ENCODE measurements at places on chromosomes 6 and 20.

- DNase-seq = no peak
Observed at GRCh38 chr6:129030215-129030614, 147.3 kb downstream of the LAMA2 start.

- no peak for DNase-seq
Observed at GRCh38 chr20:37627060-37627766, 66.6 kb upstream of the CTNNBL1 start.

DNA sequence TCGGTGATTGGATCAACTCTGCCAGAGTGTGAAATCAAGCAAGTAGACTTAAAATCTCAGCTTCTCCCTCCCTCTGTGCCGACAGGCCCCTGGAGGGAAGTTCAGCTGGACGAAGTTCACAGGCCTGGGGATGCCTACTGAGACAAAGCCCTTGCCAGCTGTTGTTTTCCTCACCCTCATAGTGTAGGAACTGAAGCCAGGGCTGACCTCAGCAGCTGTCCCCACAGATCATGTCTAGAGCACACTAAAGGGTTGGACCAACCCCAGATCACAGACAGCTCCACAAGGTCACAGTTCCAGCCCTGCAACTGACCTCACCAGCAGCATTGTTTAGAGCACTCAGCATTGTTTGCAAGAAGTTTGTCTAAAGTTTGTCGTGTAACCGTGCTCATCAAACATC lies 261.9 kb upstream of the ECI2 start:
- no peak for DNase-seq

DNA sequence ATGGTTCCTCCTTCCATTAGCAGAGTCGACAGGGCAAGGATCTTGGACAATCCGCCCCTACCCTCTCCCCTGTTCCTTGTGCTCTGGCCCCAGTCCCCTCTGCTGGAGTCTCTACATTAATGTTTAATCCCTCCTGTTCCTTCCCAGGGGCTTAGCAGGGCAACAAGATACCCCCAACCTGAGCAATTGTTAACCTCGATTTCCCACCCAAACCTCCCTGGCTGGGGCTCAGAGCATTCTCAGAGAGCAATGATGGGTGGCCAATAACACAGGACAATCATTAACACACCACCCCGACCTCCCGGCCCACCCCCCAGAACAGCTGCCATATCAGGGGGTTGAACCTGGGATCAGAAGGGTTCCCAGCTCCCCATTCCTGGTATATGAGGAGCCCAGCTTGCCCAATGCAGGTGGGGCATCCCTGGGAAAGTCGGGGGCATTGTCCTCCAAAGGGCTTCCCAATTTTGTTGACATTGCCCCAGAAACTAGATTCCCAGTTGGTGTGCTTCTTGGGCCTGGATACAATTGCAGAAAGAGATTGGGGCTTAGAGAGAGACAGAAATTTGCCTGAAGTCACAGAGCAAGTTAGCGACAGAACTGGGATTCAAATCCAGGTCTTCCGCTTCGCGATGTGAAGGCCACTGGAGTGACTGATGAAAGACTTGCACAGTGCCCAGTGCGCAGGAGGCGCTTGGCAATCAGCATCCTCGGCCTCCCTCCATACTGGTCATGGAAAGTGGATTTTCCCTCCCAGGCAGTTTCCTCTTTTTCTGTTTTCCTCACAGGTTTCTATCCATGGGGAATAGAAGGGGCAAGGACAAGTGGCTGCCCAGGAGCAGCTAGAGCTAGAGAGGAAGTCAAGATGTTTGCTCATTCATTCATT lies 59.6 kb upstream of the TTPAL start:
- DNase-seq = no peak

DNA sequence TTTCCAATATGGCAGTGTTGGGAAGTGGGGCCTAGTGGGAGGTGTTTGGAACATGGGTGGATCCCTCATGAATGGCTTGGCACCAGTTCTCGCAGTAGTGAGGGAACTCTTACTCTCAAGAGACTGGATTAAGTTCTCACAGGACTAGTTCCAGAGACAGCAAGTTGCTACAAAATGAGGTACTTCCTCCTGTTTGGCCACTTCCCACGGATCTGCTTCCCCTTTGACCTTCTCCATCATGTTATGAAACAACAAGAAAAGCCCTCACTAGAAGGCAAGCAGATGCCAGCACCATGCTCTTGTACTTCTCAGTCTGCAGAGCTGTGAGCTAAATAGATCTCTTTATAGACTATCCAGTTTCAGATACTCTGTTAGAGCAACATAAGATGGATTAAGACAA lies 3.1 kb downstream of the RSPH3 start:
- no peak for DNase-seq

DNA sequence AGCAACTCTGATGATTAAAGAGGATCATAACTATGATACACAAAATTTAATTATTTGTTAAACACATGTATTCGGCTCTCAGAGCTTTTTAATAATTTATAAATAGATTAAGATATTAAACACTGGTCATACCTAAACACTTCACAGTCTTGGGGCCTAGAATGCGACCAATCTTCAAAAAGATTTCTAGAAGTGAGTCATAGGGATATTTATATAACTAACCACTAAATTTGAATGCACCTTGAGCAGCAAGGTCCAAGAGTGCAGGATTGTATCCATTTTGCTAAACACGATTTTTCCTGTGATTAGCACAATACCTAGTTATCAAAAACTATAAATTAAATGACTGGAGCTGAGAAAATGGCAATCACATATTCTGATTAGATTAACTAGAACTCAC lies 709.3 kb downstream of the EPHA7 start:
- DNase-seq = no peak

DNA sequence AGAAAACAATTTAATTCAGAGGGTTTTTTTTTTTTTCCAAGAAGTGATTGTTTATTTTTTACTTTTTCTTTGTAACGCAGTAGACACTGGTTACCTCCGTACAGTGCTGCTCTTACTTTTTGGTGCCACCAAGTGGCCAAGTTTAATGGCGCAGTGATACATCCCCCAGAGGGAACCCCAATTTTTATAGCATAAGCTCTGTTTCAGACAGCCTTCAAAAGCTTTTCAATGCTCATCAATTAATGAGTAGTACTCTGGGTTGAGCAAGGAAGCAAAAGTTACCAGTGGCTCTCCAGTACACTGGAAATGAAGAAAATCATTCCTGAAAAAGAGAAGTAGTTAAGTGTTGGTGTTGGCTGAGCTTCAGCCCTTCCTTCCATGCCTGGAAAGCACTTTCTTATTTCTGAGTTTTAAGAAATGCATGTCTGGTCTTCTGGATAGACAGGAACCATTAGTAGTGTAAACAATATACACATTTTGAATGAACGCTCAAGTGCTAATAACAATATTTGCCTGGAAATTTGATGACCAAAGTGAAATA lies 129.1 kb upstream of the SMLR1 start:
- DNase-seq = no peak

DNA sequence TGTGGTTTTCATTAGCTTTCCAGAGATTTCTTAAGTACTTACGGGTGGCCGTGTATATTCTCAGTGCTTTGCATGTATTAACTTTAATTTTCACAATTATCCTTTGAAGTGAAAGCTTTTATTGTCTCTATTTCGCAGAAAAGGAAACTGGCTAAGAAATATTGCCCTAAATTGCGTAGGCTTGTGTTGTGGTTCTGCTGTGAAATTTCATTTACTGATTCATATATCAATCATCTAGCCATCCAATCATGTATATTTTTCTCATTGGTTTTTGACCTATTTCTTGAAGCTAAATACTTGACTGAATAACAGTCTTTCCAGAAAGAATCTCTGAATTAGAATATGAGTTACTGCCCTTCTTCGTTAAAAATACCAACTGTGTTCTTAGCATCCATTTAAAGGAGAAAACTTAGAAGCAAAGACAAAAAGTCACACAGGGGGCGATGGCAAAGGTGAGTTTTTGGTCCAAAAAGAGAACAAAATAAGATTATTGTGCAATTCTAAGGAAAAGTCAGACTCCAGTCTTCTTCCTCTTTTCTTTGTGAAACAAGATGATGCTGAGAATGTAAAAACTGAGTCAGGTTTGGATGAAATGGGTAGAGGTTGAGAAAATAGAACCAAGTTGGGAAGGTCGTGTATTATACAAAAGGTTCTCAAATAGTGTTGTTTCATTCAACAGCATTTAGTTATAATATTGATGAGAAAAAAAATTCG lies 1.4 kb downstream of the CYB5R4 start:
- no peak for DNase-seq

DNA sequence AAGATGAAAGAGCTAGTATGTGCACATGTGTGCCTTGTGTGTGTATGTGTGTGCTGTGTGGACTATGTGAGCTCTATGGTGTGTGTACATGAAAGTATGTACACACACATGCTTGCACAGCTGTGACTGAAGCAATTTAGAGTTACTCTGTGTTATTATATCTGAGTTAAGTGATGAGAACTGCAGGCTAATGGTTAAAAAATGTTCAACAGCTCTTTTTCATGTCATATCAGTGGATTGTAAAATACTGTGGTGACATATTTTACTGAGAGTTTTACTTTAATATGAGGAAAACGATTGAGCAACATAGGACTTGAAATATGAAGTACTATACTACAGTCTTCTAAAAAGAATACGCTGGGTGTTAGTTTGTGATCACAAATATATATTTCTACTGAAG lies 195.7 kb upstream of the KCNK16 start:
- DNase-seq = no peak

DNA sequence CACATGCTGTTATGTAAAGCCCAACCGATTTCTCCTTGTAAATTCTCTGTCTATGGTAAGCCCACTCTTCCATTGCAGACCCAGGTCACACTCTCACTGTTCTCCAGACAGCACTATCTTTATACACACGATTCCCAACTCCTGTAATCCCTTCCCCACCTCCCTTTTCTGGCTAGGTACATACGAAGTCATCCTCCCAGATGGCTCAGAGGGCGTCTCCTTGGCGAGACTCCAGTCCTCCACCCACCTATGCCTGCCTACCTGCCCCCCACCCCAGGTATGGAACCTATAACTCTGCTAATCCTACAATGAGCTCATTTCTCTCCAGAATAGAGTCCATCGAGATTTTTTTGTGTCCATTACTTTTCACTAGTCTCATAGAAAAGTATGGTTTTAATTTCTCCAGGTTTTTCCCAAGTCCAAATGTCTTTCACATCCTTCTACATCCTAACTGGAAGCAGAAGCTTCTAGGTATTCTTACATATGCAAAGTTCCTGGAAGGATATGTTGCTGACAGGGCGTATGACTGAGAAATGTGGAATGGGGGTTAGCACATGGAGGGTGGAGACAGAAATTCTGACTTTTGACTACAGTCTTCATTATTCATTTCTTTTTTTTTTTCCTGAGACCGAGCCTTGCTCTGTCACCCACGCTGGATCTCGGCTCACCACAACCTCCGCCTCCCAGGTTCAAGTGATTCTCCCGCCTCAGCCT lies 22.8 kb downstream of the SCML4 start:
- DNase-seq = no peak

DNA sequence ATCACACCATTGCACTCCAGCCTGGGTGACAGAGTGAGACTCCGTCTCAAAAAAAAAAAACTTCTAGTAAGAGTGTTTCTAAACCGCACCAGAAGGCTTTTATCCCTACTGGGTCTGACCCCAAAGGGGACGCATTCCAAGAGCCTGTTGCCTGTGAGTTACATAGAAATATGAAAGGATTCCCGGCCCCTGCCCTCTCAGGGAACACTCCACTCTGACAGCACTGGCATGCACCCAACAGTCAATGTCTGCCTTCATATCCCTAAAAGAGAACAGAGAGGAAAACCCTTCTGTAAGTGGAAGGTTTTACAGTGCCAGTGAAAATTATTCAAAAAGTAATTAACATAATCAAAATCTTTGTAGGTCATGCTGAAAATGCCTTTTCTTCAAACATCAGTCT lies 117.1 kb upstream of the PTPRT start:
- DNase-seq = no peak

- no peak for DNase-seq
Observed at GRCh38 chr20:44580581-44581268, 1.7 kb upstream of the PKIG start.

GRCh38 chr6:3617681-3618311 lies 133.7 kb downstream of the PXDC1 start:
- no peak for DNase-seq

DNA sequence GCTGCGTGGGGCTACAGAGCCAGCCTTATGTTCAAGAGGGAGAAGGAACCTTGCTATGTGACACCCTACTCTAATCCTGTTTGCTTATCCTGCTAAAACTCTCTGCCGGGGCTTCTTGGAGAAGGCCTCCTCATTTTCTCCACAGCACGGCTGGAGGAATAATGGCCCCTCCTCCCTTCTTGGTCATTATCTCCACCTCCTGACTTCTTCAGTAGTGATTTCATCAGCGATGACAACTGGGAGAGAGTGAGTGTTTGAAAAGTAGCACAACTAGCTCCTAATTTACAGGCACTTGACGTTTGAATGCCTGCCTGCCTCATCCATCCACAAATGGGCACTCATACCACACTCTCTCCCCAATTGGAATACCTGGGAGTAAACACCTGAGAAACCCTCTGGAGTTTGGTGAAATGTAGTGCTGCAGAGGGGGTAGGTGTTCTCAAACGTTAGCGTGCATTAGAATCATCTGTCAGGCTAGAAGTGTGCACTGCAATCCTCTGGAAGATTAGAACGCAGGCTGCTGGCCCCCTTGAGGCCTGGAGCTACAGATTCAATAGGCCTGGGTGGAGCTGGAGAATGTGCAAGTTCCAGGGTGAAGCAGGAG lies 148.5 kb downstream of the FOXC1 start:
- DNase-seq = no peak

DNA sequence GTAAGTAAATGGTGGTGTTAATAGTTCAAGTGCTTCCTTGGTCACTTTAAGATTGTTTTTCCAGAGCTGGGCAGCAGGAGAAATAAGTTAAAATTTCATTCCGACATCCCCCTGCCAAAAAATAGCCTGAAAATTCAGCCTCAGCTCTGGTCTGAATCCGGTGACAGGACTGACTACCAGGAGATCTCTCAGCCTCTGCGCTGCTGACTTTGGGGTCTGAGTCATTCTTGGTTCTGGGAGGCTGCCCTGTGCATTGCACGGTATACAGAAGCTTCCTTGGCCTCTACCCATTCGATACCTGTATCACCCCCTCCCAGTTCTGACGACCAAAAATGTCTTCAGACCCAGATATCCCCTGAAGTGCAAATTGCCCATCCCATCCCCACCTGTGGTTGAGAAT lies 36.3 kb upstream of the TFAP2C start:
- DNase-seq = no peak

DNA sequence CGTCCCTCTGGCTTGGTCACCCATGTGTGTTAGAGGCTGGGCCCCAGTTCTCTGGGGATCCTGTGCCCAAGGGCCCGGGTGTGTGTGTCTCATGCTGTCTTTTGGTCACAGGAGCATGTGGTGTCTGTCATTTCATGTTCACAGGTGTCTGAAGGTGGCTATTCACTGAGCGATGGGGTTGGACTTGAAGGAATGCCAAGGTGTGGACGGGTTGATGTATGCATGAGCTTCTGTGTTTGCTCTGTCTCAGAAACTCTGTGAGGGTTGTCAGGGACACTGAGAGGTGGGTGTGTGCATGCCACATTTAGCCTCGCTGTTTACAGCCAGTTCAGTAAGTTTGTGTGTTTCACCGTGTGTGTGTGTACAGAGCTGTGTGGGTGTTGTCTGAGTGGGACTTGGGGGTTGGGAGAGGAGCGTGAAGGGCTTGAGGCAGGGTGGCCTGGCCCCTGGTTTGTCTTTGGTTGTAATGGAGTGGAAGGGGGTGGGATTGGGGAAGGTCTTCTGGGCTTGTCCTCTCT lies 1.2 kb downstream of the DDR1 start:
- no peak for DNase-seq
